ENCODE measurements at places on chromosomes 7 and 10. TPM values are rescaled to one million over a fixed set of nuclear protein-coding genes. Genes with fewer than 3 reads are reported as not detected.

DNA sequence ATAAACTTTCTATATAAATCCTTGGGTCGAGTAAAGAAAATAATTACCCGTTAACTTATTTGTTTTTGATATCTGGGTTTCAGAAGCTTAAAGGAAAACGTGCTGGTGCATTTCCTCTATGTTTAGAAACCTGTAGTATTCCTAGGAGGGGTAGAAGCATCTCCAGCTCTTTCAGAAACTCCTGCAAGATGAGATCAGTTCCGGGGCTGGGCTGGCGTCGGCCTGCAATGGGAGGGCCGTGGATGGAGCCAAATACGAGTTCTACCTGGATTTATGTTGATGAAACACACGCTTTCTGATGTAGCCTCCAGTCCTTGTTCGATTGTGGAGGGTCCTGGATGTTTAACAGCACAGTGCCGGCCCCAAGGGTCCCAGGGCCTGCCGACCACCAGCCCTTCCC is 35.8 kb upstream of the DIP2C start:
- no peak for DNase-seq
- H3K36me3 ChIP-seq = no peaks in the 10 kb centered on the region

- no peaks in the 10 kb centered on the region for H3K4me1 ChIP-seq
- no peaks in the 10 kb centered on the region for H3K36me3 ChIP-seq
- H3K4me3 ChIP-seq = no peak overlapping the region
- H3K27ac ChIP-seq = no peak overlapping the region
These were observed 27.5 kb downstream of the VWA2 start for GRCh38 chr10:114266521-114266920.

- H3K27ac ChIP-seq = no peak overlapping the region
- no peaks in the 10 kb centered on the region for H3K4me1 ChIP-seq
- no peaks in the 10 kb centered on the region for H3K27me3 ChIP-seq
These were observed 321.8 kb downstream of the PAXIP1 start for GRCh38 chr7:154680894-154681659.

DNA sequence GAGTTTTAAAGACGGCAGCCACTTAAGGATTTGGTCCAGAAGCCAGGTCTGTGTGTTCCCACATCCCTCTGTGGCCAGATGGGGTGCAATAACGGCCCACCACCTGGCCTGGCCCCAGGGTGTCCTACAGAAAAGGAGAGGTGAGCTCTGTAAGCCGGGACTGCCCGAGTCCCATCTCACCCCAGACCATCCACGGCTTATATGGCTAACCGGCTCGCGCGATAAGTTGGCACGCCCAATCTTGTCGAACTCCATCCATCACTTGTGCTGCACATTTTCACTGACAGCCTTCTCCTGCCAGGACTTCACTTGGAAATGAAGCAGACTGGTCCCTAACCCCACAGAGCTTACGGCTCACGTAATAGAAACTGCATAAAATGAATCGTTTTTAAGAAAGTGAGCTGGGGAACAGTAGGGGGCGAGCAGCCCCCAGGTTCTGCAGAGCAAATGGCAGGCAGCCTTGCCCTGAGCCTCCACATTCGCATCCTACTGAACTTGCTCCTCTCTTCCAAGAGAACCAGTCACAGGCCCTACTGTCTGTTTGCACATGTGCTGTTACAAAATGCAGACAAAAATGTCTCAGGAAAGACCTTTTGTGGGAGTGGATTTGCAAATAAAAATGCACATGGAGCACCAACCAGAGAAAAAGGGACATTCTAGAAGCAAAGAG is 98.2 kb downstream of the TNS3 start:
- H3K27me3 ChIP-seq = no peaks in the 10 kb centered on the region
- no peak for DNase-seq
- no peaks in the 10 kb centered on the region for H3K36me3 ChIP-seq

DNA sequence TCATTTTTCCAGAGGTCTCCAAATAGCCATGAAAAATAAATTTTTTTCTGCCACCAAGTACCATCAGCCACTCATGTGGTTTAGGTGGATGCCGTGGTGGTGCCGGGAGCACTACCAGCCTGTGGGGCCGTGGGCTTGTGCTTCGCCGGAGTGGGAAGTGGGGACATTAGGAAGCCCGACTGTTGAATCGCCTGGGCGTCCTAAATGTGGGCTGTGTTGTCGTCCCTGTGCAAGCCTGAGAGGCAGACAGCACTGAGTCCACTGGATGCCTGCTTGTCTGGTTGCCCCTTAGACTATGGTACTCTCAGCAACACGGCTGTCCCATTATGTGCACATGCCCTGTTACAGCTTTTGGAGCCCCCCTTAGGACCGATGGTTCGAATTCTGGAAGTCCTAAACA is 59.9 kb downstream of the MGMT start:
- no peak overlapping the region for H3K4me3 ChIP-seq
- H3K27ac ChIP-seq = no peak overlapping the region
- no peaks in the 10 kb centered on the region for H3K27me3 ChIP-seq
- H3K36me3 ChIP-seq = no peaks in the 10 kb centered on the region
- DNase-seq = no peak
- H3K4me1 ChIP-seq = no peaks in the 10 kb centered on the region

Gene IQUB
- total RNA-seq = 0.45 TPM
